Stimulated activated CD8-positive, alpha-beta memory T cell treated with anti-CD3 and anti-CD28 coated beads, Interleukin-4, amount 100 ng/mL, for 4 hours (primary cell): ENCODE measurements at places on chromosomes 4 and X.

GRCh38 chrX:23797371-23798128 lies 14.6 kb downstream of the SAT1 start:
- DNase-seq: no peak

DNA sequence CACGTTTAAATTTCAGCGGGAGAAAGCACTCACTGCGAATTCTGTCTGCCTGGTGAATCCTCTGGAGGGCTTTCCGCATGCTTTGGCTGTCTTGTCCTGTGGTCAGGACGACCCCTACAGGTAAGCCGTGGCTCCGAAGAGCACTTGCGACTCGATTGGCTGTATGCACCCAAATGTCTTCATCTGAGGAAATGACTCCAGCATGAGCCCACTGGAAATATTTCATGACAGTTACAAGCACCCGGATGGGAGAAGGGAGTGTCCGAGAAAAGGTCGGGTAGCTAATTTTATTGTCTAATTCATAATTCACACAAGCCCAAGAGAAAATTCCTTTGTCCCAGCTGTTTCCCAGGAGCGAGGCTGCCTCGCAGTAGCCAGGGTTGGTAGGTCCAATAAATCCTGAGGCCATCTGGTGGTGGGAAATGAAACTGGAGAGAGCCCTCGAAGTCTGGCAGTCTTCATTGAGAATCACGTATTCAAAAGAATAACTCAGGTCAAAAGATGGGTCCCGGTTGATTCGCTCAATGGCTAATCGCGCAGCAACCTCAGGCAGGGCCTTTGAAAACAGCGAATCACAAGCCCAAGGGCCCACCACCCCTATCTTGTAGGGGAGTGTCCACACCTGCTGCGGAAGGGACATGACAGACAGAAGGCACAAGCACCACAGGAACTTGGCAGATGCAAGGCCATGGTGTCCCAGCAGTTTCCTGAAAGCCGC lies 6.6 kb downstream of the GUCY2F start:
- no peak for DNase-seq

GRCh38 chr4:21991562-21991961 lies 43.0 kb upstream of the KCNIP4 start:
- no peak for DNase-seq

- DNase-seq: no peak
Observed at GRCh38 chr4:10506077-10506476, 48.9 kb upstream of the ZNF518B start.

GRCh38 chrX:31147175-31147574 lies 75.3 kb upstream of the FTHL17 start:
- no peak for DNase-seq

GRCh38 chr4:122652379-122652778 lies 31.5 kb upstream of the IL21 start:
- no peak for DNase-seq

- DNase-seq: no peak
Observed at GRCh38 chr4:184641022-184641421, 8.2 kb downstream of the CASP3 start.

DNA sequence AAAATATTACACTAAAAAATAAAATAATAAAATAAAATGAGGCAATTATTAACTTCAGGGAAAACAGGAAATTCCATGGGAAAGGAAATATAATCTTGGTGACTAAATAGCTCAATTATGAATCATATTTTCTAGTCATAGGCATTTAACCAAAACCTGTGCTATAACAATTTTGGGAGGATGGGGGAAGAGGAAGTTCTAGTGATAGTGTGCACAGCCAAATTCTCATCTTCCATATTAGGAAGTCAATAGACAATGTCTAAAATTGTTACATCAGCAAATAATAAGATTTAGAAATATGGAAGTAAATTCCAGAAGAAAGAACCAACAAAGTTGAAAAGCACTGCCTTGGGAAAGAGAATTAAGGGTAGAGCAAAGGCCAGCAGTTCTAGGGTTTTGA lies 2.8 kb downstream of the AWAT2 start:
- no peak for DNase-seq
